Articular chondrocyte of knee joint (primary cell): ENCODE measurements at places on chromosomes 5 and 9. TPM values are rescaled to one million over a fixed set of nuclear protein-coding genes. Genes with fewer than 3 reads are reported as not detected.

Gene OR1J4
- 0.11 and 0.13 TPM in 2 replicates for total RNA-seq

Gene NDUFS6
- 21.6 and 32.7 TPM in 2 replicates for total RNA-seq

Gene BHMT2
- 14.9 TPM in 2 replicates for total RNA-seq

Gene LHX2
- total RNA-seq: 0.39 and 1.2 TPM in 2 replicates

Gene PDGFRB
- 111 and 137 TPM in 2 replicates for total RNA-seq

Gene CATSPER3
- 0.13 and 0.32 TPM in 2 replicates for total RNA-seq
